Kasumi-1 (cell line): ENCODE measurements at places on chromosomes 2 and 18.
A peak's percentile ranks its signal among the peaks of the same experiment; 100 is the strongest.

DNA sequence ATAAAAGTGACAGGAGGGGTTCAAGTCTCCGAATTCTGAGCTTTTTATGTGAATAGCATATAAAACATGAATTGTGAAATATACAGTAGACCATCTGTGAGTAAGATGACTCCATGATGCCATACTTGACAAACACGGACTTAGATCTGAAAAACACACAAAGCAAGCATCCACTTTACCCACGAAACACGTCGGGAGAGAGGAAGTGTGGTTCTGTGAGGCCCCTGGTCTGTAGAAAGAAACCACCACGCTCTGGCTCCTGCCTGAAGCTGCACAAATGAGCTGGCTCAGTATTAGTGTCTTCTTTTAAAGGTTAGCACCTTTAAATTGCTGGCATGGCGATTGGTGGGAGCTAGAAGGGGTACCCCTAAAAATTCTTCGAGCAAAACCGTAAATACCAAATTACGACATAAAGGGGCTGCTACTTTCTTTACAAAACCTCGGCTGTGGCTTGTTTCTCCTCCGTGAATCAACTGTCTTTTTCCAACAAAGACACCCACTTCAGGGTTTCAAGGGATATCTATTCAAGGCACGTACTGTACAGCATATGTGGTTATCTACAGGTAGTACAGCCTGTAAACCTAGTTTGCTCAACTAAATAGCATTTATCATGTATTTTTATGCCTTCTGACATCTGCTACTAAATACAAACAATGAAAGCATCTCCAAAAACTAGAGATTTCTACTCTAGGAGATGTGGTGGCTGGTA, 70.9 kb downstream of the AFF3 start:
- DNase-seq: peak; percentile 7

DNA sequence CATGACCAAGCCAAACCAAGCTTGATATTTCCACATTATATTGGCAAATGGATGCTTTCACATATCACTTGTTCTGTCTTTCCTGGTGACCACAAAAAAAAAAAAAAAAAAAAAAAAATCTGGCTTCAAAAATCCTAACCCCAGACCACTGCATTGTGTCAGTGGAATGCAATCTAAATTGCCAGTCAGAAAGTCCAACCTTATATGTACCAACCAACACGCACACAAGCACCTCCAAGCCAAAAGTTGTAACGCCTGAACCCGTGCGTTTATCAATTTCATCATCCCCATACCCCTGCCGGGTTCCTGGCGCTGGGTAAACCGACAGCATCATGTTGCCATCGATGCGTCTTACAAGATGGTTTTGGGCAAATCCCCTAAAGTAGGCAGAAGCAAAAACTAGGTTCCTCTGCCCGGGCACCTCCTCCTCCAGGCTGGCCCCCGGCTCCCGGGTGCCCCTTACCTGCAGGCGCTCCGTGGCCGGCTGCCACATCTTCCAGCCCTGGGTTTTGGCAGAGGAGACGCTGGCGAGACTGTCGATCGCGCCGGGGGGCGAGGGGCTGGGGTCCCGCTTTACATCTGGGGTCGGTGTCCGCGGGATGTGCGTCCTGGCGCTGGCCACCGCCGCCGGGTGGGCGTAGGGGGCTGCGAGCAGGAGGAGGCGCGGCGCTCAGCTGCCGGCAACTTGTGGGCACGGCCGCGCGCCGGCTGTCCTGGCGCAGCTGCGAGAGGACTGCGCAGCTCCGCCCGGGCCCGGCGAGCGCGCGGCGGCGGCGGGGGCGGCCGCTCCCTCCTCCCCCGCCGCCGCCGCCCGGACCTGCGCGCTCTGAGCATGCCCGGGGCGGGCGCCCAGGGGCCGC, at the start of gene PID1:
Gene PID1 (minus strand): TSS at position 737 of the 860 bp plus-strand sequence. CDS start 244 bp downstream, at position 493.
- DNase-seq: no peak

DNA sequence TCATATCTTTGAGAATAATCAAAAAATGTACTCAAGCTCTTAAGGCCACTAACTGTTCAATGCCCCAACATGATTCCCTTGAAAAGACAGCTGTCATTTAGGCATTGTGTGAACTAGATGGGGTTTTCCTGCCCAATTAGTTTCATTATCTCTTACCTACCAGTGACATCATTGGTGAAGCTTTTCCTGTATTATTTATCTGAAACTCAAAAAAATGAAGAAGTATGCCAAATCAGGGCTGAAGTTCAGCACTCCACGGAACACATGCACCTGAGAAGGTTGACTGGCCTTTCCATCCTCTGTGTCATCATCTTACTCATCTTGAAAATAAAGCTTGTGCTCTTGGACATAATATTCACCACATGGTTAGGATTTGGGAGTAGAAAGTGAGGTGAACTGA, 126.4 kb downstream of the TXNL1 start:
- no peak for DNase-seq

- DNase-seq: no peak
These were observed 143.7 kb upstream of the TMEM200C start for GRCh38 chr18:6039055-6039454.

DNA sequence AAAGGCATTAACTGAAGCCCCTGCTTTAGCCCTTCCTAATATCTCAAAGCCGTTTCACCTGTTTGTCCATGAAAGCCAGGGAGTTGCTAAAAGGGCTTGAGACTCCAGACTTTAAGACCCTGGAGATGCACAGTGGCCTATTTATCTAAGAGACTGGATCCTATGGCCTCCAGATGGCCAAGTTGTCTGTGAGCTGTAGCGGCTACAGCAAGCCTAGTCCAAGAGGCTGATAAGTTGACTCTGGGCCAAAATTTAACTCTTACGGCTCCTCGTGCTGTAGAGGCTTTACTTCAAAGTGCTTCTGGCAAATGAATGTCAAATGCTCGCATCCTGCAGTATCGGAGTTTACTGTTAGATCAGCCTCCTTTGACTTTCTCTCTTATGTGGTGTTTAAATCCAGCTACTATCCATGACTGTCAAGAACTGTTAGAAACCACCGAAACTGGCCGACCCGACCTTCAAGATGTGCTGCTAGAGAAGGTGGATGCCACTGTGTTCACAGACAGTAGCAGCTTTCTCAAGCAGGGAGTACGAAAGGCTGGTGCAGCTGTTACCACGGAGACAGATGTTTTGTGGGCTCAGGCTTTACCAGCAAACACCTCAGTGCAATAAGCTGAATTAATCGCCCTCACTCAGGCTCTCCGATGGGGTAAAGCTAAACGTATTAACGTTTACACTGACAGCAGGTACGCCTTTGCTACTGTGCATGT, 336.7 kb upstream of the CNTNAP5 start:
- no peak for DNase-seq

- DNase-seq: no peak
These were observed 4.8 kb upstream of the TTC39C start for GRCh38 chr18:24009651-24010333.

GRCh38 chr2:159046966-159047365, 78.5 kb downstream of the TANC1 start:
- DNase-seq: no peak

- no peak for DNase-seq
These were observed 179.4 kb upstream of the ZFP36L2 start for GRCh38 chr2:43405829-43406228.

- peak; percentile 63 for DNase-seq
These were observed 22.5 kb upstream of the CDKL4 start for GRCh38 chr2:39266139-39266805.

DNA sequence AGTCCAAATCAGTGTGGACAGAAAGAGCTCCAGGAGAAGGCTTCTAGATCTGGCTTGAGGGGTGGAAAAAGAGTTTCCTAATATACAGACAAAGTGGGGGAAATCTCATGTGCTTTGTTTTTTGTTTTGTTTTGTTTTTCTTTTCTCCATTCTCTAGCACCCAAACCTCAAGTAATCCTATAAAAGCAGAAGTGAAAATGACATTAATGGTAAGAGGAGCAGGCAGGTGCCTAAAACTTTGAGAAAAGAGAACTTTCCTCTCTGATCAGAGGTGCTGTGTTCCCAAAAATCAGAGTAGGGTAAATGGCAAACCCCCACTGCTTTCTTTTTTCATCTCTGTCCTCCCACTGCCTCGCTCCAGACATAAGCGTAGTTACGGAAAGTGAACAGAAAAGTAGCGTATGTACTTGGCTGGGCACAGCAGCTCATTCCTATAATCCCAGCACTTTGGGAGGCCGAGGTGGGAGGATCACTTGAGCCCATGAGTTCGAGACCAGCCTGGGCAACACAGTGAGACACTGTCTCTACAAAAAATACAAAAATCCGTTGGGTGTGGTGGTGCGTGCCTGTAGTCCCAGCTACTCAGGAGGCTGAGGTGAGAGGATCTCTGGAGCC, 77.8 kb downstream of the FAM161A start:
- DNase-seq: no peak

DNA sequence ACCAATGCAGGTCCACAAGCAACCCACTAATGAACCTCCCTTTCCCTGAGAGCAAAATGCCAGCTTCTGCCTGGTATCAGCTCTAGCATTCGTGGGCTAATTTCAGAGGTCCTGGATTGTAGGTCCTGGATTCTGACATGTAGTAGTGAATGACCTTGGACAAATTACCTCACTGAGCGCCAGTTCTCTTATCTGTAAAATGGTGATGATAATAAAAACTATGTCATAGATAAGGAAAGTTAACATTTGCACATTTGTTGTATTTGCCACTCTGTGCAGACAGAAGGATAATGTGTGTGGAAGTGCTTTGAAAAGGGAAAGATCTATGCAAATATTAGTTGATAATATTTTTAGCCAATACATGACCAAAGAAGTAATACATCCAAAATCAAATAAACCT, 4.1 kb upstream of the TET3 start:
- DNase-seq: no peak

- DNase-seq: no peak
These were observed 47.5 kb upstream of the RTN4 start for GRCh38 chr2:55097461-55098410.

GRCh38 chr18:42958353-42958752, 157.1 kb downstream of the RIT2 start:
- DNase-seq: no peak

- DNase-seq: no peak
These were observed 2.6 kb downstream of the ADAM23 start for GRCh38 chr2:206445948-206446347.

DNA sequence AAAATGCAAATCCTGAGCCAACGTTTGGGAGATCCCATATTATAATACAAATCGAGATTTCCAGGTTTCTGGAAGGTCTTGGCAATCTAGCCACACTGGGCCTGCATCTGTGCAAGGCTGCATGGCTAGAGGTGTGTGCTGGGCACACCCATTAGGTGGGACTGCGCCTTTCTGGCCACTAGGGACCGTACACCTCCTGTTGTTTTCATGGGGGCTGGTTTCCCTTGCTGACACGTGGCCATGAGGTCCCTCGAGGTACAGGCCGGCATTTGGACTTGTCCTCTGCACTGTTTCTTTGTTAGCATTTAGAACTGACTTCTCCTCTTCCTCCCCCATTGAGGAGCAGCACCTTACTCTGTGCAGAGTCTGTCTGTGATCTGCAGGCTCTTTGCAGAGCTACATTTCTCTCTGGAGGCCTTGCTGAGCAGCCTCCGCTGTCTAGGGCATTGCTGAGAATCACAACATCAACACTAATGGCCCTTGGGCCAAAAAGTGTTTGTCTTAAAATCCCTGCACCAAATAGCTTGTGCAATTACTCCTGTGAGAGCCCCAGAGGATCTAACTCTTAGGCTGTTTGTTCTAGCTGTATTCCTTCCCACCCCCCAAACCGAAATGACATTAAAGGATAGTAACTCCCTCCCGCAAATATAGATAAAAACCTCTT, 131.2 kb downstream of the NEDD4L start:
- DNase-seq: no peak

DNA sequence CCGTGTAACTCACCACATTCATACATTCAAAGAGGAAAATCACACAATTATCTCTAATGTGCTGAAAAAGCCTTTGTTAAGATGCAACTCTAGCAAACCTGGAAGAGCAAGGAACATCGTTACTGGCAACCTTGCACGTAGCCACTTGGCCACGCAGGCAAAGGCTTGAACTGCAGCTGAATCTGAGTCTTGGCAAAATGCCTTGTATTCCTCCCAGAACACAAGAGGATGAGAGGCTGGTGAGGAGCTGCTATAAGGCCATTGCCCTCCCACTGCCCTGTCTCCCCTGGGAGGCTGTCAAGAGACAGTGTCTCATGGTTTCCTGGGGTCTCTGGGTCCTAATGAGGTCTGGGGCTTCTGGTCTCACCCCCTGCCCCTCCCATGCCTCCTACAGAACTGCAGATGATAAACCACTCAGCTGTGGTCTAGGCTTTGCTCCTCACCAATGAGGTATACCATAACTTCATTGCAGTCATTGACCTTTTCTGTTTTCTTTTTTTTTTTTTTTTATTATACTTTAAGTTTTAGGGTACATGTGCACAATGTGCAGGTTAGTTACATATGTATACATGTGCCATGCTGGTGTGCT, 141.4 kb downstream of the SPP2 start:
- DNase-seq: no peak

- DNase-seq: no peak
These were observed 280.2 kb downstream of the SP3 start for GRCh38 chr2:173684896-173685459.

- DNase-seq: no peak
These were observed 2.7 kb downstream of the IGFBP2 start for GRCh38 chr2:216635701-216636550.

- peak; percentile 26 for DNase-seq
These were observed 24.8 kb upstream of the TUBB6 start for GRCh38 chr18:12283256-12283655.

GRCh38 chr2:26559044-26559405, 81.1 kb upstream of the OTOF start:
- no peak for DNase-seq

DNA sequence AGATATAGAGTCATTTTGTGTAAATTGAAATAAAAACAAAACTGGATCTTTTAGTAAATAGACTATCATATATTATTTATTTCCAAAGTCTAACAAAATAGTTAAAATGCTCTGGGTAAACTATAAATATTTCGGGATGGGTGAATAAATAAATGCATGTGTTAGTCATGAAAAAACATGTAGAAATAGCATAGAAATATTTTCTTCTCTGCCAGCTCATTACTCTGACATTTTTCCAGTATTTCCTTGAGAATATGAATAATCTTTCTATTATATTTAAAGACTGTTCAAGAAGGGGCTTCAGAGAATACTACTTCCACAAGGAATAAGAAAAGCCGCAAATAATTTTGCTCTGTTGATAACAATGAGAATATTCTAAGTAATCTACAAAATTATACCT, 880.4 kb downstream of the TRIB2 start:
- no peak for DNase-seq

- DNase-seq: no peak
These were observed 36.1 kb downstream of the ZNF407 start for GRCh38 chr18:74633652-74634352.
